Right atrium auricular region (tissue), 2 donors: ENCODE measurements at places on chromosomes 5 and 9. TPM values are rescaled to one million over a fixed set of nuclear protein-coding genes. Genes with fewer than 3 reads are reported as not detected.
A peak's percentile ranks its signal among the peaks of the same experiment; 100 is the strongest.

TSPAN17 gene
- total RNA-seq: 15.0 TPM

PAEP gene
- total RNA-seq: not detected

KIF27 gene
- total RNA-seq: 4.6 TPM

PCDHGA10 gene
- total RNA-seq: 4.8 TPM

SH2D3C gene
- total RNA-seq: 11.5 TPM

FBN2 gene
- total RNA-seq: 1.1 TPM

CDO1 gene
- 24.7 TPM for total RNA-seq

PCDHA2 gene
- total RNA-seq: 0.07 TPM

FAM114A2 gene
- 11.1 TPM for total RNA-seq

OR1J2 gene
- total RNA-seq: not detected

DMRT3 gene
- total RNA-seq: not detected

CBY3 gene
- total RNA-seq: not detected

SPATA31C1 gene
- not detected for total RNA-seq

MYMK gene
- total RNA-seq: not detected

PCDHA7 gene
- 0.07 TPM for total RNA-seq

DNA sequence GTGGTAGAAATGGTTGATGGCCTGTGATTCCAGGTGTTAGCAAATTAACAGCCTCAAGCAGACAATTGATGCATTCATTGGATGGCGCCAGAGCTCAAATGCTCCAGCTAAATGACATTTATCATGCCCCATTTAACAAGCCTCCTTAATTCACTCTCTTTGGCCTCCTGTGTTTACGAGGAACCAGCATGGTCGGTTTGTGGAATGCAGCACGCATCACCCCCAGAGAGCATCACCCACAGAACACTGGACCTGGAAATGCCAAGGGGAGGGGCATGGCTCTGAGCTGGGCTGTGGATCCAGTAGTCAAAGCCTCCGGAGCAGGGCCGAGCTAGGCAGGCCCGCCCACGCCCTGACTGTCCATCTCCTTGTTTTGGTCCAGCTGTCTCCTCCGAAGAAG is 434.0 kb downstream of the GADD45G start:
- no peak for DNase-seq

DNA sequence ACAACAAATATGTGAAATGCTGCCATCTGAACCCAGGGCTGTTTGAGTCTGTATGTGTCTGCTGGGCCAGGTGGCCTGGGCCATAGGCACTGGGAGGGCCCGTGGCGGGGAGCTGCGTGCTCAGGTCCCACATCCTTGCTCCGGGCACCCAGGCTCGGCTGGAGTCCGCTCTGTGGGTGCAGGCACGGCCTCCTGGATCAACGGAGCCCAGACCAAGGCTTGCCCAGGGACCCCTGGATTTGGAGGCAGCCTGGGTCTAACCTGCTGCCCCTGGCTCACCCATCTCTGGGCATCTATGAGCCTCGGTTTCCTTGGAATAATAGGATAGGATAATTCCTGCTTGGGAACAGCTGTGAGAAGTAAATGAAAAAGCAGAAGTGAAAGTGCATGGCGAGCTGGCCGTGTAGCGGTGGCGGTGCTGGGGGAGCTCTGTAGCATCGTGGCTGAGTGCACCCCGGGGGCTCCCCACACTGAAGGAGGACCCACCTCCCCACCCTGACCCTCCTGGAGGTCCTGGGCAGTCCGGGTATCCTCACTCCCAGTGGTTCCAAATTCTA is 1.2 kb downstream of the CDHR2 start:
- DNase-seq: no peak

GRCh38 chr5:128212191-128212806 is 128.7 kb downstream of the SLC12A2 start:
- no peak for DNase-seq

DNA sequence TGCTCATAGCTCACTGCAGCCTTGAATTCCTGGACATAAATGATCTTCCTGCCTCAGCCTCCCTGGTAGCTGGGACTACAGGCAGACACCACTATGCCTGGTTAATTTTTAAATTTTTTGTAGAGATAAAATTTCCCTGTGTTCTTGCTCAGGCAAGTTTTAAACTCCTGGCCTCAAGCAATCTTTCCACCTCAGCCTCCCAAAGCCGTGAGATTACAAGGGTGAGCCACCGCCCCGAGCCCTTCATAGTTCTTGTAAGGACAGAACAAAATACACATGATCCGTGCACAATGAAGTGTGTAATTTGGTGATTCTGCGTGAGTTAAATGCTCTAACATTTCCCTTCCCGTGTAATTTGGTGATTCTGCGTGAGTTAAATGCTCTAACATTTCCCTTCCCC is 27.7 kb upstream of the MYO10 start:
- no peak for DNase-seq

- no peak for DNase-seq
These were observed 114.8 kb downstream of the SEMA5A start for GRCh38 chr5:9431151-9431495.

GRCh38 chr9:123957731-123958130 is 27.8 kb upstream of the DENND1A start:
- no peak for DNase-seq

DNA sequence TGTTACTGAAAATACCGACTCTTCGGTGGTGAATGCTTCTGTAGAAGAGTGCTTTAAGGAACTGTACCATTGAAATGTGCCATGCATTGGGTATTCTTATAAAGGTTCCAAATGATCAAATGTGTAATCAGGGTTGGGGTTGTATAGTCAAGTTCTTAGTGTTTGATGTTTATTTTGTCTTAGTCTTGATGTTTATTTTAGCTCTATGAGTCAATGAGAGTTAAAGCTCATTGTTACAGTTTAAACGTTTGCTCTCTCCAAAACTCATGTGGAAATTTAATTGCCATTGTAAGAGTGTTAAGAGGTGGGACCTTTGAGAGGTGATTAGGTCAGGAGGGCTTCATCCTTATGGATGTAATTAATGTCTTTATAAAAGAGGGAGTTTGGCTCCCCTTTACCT is 153.0 kb downstream of the FER start:
- no peak for DNase-seq

DNA sequence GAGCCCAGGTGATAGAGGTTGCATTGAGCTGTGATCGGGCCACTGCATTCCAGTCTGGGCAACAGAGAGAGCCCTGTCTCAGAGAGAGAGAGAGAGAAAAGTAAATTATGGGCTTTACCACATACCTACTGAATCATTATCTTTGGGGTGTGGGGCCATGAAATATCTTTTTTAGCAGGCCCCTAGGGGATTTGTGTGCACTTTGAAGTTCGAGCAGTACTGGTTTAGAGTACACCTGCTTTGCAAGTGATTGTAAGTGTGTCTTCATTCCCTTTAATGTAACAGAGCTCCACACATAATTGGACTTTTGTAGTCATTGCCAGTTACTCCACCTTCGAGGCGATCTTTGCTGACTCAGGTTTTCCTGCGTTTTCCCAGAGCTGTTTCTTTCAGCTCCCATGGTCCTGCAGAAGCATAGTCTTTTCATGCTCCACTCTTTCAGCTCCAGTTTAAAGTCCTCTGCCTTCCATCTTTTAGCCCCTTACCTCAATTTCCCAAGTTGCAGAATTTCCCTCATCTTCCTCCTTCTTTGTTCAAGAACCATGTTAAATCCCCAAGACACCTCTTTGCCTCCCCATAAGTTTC is 24.0 kb upstream of the FRMPD1 start:
- DNase-seq: no peak

DNA sequence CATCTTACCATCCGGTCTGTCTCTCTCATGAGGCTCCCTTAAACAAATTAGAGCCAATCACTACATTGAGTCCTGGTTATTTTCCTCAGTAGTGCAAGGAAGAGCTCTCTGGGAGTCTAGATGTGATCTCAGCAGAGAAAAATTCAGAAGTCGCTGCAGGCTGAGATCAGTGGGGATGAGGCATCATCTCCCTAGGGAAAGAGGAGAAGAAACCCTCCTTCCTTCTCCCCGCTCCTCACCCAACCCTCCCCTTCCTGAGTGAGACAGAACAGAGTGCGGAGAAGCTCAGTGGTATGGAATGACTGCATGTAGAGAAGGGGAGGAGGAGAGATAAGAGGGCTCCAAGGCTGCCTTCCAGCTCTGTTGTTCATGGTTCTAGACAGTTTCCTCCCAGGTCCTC is 80.5 kb downstream of the PAPPA start:
- no peak for DNase-seq

DNA sequence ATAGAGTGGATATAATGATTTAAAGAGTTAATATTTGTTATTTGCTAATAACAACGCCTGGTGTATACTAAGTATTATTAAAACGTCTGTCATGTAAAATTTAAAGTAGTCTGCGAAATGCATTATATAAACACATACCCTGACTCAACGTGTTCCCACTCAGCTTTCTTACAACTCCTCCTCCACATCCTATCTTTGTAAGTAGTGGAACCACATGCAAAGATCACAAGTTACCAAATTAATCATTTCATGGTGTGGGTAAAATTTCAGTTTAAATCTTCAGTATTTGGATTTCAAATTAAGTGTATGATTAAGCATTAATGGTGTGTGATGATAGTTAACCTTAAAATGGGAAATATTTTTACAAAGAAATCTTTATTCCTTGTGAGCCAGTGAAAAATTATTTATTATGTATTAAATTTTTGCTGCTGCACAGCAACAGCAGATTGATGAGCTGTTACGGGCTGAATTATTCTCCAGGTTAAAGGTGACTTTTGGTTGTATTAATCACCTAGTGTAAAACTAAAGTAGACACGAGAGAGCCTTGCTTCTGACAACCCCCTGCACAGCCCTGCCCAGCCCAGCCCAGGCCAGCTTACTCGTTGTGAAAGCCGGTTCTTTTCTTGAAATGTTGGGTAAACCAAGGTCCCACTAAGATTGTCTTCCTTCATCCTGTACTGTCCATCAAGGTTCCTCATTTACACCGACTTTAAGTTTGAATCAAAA is 373.5 kb downstream of the DTWD2 start:
- DNase-seq: no peak

- DNase-seq: no peak
These were observed 235.0 kb downstream of the GOLPH3 start for GRCh38 chr5:31939151-31939550.

GRCh38 chr5:88503041-88503345 is 234.3 kb upstream of the TMEM161B start:
- DNase-seq: no peak

GRCh38 chr5:91607675-91608074 is 224.6 kb upstream of the ARRDC3 start:
- DNase-seq: no peak

DNA sequence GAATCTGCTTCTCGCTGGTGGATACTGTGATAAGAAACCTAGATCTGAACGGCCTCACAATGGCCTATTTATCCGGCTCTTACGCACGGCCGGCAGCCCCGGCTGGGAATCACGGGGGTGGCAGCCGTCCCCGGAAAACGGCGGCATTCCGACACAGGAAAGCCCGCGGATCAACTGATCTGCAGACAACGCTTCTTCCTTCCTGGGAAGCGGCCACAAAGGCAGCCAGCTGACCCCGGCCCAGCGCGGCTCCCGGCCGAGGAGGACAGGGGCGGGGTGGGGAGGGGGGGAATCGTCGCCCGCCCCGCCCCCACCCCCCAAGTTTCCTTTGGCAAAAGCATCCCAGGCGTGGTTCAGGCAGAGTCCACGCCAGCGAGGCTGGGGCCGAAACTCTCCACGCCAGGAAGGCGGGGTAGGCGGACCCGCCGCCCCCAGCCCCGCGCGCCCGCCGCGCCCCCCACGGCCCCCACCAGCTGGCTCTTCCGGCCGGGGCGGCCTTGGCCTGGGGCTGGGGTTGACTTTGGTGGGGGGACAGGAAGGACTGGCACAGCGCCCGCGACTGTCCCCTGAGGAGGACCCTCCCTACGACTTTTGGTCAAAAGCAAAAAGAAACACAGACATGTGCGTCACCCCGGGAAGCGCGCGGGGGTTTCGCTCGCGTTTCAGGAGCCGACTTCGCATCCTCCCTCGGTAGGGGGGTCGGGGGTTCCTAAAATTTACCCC is 247.7 kb upstream of the ANKRD55 start:
- peak; percentile 67 for DNase-seq

GRCh38 chr5:172876578-172876977 is 42.5 kb downstream of the ERGIC1 start:
- no peak for DNase-seq

- DNase-seq: no peak
These were observed 6.5 kb downstream of the ABO start for GRCh38 chr9:133268335-133269056.

DNA sequence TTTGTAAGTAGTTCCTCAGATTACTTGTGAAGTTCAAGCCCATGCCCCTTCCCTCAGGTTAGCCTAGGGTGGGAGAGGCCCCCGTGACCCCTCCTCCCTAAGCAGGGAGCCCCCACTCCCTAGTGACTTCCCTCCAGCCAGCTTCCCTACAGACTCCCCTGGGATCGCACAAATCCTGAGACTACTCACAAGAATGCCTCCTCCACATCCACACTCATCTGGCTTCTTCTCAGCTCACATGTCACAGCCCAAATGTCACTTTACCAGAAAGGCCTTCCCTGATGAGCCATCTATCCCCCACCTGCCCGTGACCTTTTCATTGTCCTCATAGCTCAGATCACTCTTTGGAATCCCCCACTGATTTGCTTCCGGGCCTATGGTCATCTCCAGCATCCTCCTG is 96.7 kb upstream of the ARAP3 start:
- no peak for DNase-seq

GRCh38 chr5:65418661-65419060 is 63.1 kb downstream of the ADAMTS6 start:
- no peak for DNase-seq

- DNase-seq: peak; percentile 94
These were observed 100.6 kb downstream of the LHFPL2 start for GRCh38 chr5:78547731-78548615.

GRCh38 chr9:89462817-89463683 is 34.9 kb downstream of the SEMA4D start:
- DNase-seq: no peak
